ENCODE measurements at places on chromosomes 11 and 22.

- no peak for DNase-seq
These were observed 12.7 kb downstream of the OR51B4 start for GRCh38 chr11:5288906-5289550.

GRCh38 chr11:101321222-101321621, 191.6 kb upstream of the PGR start:
- DNase-seq, result no peak

DNA sequence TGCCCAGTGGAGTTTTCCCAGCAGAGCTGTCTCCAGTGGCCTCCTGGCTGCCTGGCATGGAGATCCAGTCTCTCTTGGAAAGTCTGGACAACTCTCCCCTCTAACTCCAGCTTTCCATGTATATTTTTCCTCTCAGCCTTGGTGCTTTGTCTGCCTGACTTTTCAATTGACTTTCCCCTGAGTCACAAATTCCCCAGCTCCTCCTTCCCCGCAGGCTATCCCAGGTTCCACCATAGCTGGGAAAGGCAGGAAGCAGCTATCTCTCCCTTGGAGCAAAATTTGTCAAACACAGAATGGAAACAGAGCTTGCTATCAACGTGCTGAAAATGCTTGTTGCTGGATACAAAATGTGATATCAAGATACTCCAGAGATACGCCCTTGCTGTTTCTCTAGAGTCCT, 384.8 kb downstream of the TMEM135 start:
- no peak for DNase-seq

DNA sequence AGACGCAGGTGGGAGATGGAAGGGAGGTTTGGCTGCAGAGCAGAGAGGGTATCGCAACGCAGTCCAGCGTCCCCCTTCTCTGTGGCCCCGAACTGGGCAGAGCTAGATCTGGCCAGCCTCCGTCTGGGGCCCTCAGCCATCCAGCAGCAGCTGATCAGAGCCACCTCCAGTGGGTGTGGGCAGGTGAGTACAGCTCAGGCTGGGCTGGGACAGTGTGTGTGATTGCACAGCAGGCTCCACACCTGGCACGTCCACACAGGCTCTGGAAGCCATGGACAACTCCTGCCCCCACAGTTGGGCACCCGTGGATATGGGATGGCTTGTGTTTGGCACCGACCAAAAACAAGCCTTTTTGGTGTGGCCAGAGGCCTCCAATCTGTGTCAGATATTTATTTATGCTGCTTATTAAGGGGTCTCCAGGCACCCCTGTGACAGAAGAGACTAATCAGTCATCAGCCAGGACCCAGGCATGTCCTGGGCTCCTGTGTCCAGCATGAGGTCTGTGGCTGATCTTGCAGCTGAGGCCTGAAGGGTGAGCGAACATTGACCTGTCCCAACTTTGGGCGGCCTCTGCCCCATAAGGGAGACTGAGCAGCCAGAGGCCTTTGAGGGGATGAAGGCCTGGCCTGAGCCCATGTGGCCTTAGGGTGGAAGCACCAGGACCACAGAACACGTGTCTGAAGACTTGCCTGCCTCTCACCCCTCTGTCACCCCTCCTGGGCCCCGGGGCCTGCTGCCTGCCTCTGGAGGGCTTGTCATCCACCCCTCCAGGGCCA, 18.6 kb downstream of the POLR3H start:
- DNase-seq, result no peak

GRCh38 chr11:59358020-59358419, 675 bp upstream of the OR5AN1 start:
- DNase-seq, result no peak

DNA sequence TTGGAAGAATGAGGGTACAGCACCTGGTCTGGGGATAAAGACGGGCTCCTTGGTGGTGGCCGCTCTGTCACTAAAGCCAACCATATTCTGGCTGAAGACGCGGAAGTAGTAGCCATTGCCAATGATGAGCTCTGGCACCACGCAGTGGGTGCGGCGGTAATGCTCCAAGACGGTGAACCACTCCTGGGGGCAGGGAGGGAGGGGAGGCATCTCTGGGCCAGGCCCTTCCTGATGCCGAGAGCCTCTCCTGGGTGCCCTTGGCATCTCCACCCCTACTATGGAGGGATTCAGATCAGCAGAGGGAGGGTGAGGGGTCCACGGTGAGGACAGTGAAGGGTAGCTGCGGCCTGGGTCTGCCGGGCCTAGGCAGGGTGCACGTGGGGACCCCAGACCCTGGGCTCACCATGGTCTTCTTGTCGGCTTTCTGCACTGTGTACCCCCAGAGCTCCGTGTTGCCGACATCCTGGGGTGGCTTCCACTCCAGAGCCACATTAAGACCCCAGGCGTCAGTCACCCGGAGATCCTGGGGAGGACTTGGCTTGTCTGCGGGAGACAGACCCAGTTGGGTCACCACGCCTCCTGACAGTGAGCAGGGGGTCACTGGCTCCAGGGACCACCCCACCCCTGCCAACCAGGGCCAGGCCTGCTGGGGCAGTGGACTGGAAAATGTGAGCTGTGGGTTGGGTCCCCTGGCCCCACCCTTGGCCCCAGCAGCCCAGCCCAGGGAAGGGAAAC, 19.5 kb downstream of the MYBPC3 start:
- no peak for DNase-seq

- no peak for DNase-seq
These were observed 36.0 kb upstream of the LDLRAD3 start for GRCh38 chr11:35907648-35908431.

GRCh38 chr11:43975629-43976028, 33.2 kb downstream of the C11orf96 start:
- DNase-seq, result no peak

GRCh38 chr22:23784215-23784732, 2.5 kb upstream of the SMARCB1 start:
- DNase-seq, result no peak

DNA sequence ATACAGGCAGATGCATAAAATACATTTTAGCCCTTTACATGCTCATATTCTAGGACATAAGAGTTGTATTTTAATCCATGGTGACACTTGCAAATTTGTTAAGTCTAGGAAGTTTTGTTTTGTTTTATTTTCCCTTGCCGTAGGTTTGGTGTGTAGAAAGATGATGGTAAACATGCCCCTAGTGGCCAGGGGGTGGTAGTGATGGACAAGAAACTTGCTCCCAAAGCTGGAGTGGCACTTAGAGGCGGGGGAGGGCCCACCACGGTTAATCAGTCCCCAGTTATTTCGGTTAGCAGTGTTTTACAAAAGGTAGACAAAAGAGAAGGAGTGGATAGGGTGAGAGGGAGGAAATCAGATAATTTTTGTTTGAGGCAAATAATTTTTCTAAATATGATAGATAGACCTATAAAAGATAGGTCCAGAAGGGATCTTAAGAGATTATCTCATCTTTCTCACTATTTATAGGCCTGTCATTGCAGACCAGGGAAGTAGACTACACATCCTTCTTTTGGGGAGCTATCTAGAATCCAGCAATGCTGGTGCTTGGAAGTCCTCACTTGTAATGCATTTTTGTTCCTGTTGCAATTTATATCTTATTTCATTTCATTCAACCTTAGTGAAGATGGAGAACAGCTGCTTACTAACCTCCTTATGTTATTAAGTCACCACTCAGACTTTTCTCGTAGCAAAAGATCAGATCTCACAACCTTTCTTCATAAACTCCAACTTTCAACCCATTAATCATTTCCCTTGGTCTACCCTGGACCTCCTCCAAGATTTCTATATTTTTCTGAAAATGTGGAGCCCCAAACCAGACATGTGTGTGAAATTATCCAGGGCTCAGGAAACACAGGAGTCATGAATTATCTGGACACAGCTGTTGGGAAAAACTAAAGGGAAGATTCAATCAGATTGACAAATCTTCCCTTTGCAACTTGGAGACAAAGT, 5.9 kb upstream of the BDNF start:
- no peak for DNase-seq

DNA sequence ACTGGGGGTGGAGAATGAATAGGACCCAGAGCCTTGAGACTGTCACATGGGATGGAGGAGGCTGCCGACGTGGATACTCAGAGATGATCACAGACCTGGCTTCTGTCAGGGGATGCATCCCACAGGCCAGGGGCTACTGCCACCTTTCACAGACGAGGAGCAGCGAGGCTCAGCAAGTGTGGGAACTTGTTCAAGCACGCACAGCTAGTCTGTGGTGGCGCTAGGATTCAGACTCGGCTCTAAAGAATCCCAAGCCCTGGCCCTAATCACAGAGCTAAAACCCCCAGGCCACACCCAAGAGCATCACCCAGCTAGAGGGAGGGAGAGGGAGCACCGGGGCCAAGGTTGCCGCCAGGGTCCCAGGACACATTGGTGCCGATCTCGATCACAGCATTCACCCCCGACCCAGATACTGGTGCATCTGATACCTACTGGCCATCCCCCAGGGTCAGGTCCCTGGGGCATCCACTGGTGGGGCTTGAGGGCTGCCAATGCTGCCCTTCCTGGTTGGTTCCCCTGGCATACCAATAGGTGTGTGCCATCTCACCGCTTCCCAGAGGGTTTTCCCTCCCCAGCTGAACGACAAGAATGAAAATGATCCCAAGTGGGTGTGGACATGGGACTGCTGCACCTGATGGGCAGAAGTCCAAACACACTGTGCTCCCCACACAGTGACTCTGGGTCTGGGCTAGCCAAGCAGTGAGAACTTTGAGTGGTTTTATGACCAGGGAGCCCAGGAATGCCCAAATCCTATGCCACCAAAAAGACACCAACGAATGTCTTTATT, 6.2 kb downstream of the CHST1 start:
- DNase-seq, result no peak

DNA sequence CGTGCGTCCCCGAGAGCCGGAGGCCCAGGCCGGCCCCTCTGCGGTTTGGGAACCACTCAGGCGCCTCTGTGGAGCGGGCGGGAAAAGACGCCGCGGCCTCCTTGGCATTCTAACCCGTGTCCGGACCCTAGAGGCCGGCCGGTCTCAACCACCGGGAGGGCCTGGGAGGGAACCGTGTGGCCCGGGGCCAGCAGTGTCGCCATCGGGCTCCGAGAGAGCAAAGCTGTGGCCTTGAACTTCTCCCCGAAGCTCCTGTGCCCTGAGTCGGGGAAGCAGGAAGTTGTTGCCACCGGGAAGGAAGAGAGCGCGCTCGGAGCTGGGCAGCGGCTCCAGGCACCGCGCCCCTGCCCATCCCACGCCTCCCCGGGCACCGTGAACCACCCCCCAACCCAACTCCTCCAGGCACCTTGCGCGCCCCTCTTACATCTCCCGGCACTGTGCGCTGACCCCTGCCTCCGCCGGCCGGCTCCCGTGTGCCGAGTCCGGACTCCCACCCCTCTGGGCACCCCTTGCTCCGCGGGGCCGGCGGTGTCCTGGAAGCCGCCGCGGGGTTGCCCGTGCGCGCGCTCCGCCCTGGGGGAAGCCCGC, 80.0 kb upstream of the PPARA start:
- DNase-seq, result no peak

DNA sequence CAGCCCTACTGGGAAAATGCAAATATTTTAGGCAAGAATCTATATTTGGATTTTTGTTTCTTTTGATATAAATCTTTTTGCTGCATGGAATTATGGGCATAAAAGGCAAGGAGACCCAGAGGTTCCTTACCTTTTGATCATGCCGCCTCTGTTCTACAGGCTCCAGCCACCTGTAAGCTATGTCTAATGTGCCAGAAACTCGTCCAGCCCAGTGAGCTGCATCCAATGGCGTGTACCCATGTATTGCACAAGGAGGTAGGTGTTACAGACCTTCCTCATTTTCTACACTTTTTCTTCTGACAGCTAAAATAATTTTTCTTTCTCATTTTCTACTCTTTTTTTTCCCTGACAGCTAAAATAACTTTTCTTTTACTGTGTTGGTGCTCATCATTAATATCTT, 8.2 kb upstream of the BACE1-AS start:
- DNase-seq, result no peak

DNA sequence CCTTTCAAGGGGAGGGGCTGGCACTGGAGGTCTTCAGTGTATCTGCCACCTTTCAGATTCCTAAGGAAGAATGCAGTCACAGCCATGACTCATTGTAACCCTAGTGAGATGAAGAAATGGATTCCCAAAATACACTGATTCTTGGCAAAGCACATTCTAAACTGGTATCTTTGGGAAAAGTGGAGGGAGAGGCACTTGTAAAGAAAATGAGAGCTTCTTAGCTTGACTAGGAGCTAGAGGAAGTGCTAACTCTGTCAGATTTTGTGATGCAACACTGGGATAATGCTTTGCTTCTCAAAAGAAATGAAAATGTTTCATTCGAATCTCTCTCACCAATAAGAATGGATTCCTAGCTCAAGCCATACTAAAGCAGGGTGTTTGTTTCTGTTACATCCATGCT, 14.3 kb downstream of the NRIP3 start:
- no peak for DNase-seq

DNA sequence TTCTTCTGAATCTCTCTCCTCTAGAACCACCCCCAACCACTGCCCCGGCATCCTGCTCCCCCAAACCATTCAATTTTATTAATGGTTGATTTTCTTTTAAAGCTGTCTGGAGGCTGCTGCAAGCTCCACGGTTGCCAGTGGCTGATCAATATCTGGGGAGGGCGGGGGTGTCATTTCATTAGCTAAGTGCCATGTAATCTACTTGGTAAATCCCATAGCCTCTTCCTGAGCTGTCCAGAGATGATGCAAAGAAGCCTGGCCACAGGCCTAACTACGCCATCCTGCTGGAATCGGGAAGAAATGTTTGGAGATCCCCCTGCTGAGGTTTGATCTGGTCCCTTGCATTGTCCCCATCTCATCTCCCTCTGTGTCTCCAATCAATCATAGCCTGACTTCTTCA, 440.1 kb downstream of the MIAT start:
- DNase-seq, result no peak

- DNase-seq, result no peak
These were observed 128.3 kb downstream of the ARL14EP start for GRCh38 chr11:30451167-30451566.

GRCh38 chr11:2539371-2540222, 94.8 kb downstream of the KCNQ1 start:
- DNase-seq, result no peak

DNA sequence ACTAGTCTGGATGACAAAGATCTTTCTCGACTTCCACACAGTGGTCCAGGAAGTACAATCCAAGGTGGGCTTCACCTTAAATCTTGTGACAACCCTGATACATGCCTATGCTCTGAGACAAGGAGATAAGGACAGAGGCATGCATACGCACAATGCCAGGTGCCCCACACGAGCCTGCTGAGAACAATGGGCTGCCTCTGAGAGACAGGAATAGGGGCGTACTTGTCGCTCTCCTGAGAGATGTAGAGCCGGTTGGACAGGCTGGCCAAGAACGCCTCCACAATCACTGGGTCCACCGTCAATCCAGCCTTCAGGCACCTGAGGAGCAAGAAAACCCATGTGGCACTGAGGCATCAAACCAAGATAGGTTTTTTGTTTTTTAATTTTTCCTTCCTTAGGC, 25.5 kb downstream of the SERPIND1 start:
- no peak for DNase-seq

DNA sequence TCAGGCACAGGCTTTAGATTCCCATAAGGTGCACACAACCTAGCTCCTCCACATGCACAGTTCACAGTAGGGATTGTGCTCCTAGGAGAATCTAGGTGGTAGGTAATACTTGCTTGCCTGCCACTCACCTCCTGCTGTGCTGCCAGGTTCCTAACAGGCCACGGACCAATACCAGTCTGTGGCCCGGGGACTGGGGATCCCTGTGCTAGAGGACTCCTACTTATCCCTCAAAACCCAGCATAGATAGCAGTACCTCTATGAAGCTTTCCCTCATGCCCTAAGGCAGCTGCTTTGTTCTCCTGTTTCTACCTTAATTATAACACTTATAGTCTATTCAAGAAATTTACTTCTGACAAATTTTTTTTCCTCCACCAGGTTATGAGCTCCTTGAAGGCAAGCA, 36.7 kb downstream of the ARHGAP20 start:
- no peak for DNase-seq
